ENCODE measurements at places on chromosomes 12 and 14.
A peak's percentile ranks its signal among the peaks of the same experiment; 100 is the strongest.

GRCh38 chr14:58607131-58607951 is 30.4 kb upstream of the DACT1 start:
- H3K4me3 ChIP-seq = no peak overlapping the region
- H3K36me3 ChIP-seq = no peaks in the 10 kb centered on the region
- no peaks in the 10 kb centered on the region for H3K27me3 ChIP-seq
- no peak overlapping the region for H3K27ac ChIP-seq

DNA sequence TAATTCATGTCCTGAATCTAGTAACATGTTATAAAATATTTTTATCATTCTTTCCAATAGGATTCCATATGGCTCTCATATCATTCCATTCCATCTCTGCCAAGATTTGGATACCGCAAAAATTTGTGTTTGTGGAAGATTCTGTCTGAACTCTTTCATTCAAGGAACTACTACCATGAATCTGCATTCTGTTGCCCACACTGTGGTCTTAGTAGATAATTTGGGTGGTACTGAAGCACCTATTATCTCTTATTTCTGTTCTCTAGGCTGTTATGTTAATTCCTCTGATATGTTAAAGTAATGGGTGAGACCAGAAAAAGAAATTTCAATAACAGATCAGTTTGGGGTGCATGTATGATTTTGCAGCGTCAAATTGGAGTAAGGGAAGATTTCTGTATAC is 6.2 kb downstream of the RPL36AL start:
- no peaks in the 10 kb centered on the region for H3K27me3 ChIP-seq
- no peak overlapping the region for H3K4me3 ChIP-seq
- H3K36me3 ChIP-seq = peaks cover 5% of the 10 kb centered on the region

- no peaks in the 10 kb centered on the region for H3K4me1 ChIP-seq
- peaks cover 5% of the 10 kb centered on the region for H3K36me3 ChIP-seq
- no peak overlapping the region for H3K4me3 ChIP-seq
- H3K27me3 ChIP-seq = no peaks in the 10 kb centered on the region
- no peak for DNase-seq
Measured at GRCh38 chr14:73221945-73222344, 15.4 kb upstream of the PAPLN start.

DNA sequence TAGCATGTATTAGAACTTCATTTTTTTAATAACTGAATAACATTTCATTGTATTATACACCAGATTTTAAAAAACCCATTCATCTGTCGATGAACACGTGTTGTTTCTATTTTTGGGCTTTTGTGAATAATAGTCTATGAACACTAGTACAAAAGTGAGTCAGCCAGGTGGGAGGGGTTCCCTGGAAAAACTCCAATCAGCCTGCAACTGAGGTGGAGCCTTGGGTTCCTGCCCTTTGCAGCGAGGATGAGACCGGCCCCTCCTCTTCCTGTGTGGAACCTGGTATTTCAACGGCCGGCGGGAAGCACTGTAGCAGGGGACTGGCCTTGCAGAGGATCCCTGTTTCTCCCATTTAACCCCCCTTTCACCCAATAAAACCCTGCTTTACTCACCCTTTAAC is 56.1 kb downstream of the LMNTD1 start:
- no peaks in the 10 kb centered on the region for H3K4me1 ChIP-seq
- H3K27me3 ChIP-seq = peaks cover 9% of the 10 kb centered on the region
- H3K27ac ChIP-seq = no peak overlapping the region
- no peak overlapping the region for H3K4me3 ChIP-seq
- no peak for DNase-seq
- no peaks in the 10 kb centered on the region for H3K36me3 ChIP-seq

DNA sequence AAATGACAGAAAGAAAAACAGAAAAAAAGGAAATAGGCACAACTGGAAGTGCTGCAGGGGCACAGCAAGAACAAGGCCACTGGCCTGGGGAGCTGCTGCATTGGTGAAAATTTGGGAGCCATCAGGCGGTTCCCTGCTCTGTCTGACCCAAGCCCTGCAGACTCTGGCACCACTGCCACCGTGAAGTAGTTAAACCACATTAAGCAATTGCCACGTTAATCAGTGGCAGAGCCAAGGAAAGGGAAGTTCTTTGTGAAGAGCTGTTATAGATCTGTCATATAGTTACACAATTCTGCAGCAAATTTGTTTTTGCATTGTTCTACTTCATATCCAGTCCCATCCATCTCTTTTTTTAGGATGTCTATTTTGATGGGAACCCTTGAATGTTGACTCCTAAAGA is 915.3 kb downstream of the FSCB start:
- H3K36me3 ChIP-seq = no peaks in the 10 kb centered on the region
- no peak overlapping the region for H3K27ac ChIP-seq
- no peaks in the 10 kb centered on the region for H3K27me3 ChIP-seq
- H3K4me3 ChIP-seq = no peak overlapping the region
- no peaks in the 10 kb centered on the region for H3K4me1 ChIP-seq

DNA sequence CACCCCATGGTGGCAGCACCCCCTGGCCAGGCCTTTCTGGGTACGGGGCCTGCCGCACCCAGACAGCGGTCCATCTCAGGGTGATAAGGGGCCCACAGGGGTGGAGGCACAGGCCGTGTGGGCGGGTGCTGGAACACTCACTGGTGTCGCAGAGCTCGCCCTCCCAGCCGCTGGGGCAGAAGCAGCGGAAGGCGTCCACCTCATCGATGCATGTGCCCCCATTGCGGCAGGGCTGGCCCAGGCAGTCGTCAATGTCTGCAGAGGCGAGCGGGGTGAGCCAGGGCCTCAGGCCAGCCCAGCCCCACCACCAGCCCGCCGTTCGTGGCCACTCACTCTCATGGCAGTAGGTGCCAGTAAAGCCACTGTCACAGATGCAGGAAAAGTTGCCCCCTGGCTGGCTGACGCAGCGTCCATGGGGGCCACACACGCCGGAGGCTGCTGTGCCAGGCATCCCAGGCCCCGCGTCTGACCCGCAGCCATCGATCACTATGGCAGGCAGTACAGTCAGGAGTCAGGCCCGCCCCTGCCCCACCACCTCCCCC is 19.9 kb downstream of the JAG2 start:
- H3K36me3 ChIP-seq = no peaks in the 10 kb centered on the region
- H3K27ac ChIP-seq = no peak overlapping the region
- no peaks in the 10 kb centered on the region for H3K4me1 ChIP-seq
- no peak for DNase-seq
- H3K4me3 ChIP-seq = no peak overlapping the region
- no peaks in the 10 kb centered on the region for H3K27me3 ChIP-seq

- peaks cover 59% of the 10 kb centered on the region for H3K36me3 ChIP-seq
- no peak for DNase-seq
- H3K4me1 ChIP-seq = no peaks in the 10 kb centered on the region
- no peak overlapping the region for H3K27ac ChIP-seq
- H3K4me3 ChIP-seq = no peak overlapping the region
- no peaks in the 10 kb centered on the region for H3K27me3 ChIP-seq
Measured at GRCh38 chr12:118190266-118190665, 54.3 kb downstream of the PEBP1 start.

- no peaks in the 10 kb centered on the region for H3K27me3 ChIP-seq
- H3K36me3 ChIP-seq = peaks cover 95% of the 10 kb centered on the region
- DNase-seq = peak; percentile 91
- peak overlapping the region; percentile 81 for H3K27ac ChIP-seq
- no peak overlapping the region for H3K4me3 ChIP-seq
Measured at GRCh38 chr14:100108042-100108825, 43.0 kb downstream of the EVL start.

DNA sequence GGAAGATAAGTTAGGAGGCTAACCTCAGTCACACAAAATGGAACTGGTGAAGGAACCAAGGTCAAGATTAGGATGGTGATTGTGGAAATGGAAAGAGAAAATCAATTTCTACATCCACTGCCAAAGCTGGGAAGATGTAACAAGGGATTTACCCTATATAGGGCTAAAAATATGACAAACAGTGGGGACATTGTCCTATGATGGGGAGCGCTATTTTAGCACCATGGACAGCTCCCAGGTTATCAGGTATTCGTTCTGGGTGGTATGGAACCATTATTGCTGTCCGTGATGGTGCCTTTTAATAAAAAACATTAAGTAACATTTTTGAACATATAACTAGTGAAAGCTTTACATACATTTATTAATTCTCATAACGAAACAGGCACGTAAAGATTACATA is 124.0 kb downstream of the NDUFA12 start:
- no peak overlapping the region for H3K4me3 ChIP-seq
- no peak overlapping the region for H3K27ac ChIP-seq
- H3K36me3 ChIP-seq = no peaks in the 10 kb centered on the region
- DNase-seq = no peak

DNA sequence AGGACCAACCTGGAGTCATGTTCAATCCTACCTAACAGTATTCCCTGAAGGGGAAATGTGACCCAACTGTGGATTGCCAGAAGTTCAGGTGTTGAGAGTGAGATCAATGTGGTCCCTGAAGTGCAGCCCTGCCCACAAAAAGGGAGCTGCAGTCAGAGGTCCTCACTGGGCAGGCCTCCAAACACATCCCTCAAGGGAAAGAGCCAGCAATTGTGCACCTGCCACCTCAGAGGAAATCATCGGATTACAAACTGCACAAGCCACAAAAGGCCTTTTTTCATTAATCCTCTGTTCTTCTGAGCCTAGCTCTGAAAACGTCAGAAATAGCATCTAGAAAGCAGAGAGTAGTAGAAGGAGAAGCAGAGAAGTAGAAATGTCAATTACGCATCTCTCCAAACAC is 10.8 kb upstream of the MDM1 start:
- no peaks in the 10 kb centered on the region for H3K27me3 ChIP-seq
- DNase-seq = no peak
- no peak overlapping the region for H3K27ac ChIP-seq

All from T-cell (primary cell).